Memory B cell (primary cell): ENCODE measurements at places on chromosomes 12 and 14.

GRCh38 chr12:32390572-32391219 is 8.7 kb upstream of the FGD4 start:
- no peak for DNase-seq

DNA sequence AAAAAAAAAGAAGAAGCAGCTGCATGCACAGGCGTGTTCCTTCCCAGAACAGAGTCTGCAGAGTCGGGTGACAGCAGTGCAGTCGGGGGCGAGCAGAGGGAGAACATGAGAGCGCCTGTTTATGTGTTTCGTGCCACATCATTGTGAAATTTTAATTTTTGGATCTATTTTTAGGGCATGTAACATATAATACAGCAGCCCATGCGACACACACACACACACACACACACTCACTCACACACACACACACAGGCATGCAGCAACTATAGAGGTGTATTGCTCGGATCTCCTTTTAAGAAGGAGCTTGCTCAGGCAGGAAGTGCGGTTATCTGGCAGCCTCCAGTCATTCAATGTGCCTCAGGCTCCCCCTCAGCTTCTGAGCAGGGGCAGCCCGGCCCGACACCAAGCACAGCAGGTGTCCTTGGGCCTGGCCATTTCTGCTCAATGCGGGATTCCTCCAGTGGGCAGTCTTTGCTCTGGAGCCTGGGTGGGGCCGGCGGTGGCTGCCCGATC is 71.8 kb downstream of the ZNF664 start:
- no peak for DNase-seq

DNA sequence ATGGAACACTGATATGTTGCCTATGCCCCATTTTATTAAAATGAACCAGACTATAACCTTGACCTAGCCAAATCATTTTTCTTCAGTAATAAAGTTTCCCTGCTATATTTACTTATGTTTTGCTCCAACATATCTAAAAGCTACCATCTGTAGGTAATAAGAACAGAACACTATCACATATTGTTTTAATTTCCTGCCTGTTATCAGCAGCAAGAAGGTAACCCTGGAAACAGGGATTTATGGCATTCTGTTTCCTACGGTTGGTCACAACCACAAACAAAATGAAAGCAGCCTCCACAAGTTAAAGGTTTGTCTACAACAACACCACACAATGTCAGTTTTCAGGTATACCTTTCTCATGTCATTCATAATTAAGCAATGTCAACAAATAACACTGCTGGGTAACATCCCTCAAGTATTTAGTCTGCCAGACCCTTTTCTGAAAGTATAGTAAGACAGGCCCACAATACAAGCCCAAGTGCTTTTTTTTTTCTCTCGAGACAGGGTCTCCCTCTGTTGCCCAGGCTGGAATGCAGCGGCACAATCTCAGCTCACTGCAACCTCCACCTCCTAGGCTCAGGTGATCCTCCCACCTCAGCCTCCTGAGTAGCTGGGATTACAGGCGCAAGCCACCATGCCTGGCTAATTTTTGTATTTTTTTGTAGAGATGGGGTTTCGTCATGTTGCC is 25.5 kb downstream of the GCH1 start:
- DNase-seq = no peak

DNA sequence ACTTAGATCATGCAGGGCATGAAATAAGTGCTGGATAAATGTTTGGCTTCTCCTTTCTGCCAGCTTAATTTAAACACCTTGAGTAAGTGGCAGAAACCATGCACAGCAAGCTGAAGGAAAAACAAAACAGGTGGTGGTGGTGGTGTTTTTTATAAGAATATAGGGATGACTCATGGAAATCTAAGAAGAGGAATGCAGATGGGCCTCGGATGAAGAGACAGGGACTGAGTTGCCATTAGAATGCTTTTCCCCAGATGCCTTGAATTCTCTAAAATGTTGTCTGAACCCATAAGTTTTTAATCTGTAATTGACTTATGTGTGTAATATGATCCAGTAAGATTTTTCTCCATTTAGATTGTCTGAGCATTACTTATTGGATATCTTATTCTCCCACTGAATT is 93.1 kb upstream of the ZDHHC17 start:
- no peak for DNase-seq

- DNase-seq = no peak
Observed at GRCh38 chr12:76890151-76891143, 11.6 kb upstream of the CSRP2 start.

DNA sequence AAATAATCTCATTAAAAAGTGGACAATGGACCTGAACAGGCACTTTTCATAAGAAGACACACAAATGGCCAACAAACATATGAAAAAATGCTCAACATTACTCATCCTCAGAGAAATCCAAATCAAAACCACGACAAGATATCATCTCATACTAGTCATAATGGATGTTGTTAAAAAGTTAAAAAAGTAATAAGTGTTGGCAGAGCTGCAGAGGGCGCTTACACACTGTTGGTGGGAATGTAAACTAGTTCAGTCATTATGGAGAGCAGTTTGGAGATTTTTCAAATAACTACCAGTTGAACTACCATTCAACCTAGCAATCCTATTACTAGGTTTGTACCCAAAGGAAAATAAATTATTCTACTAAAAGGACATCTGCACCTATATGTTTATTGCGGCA is 47.2 kb downstream of the FOXG1 start:
- DNase-seq = no peak

- DNase-seq = no peak
Observed at GRCh38 chr12:4133636-4134447, 139.7 kb upstream of the CCND2 start.

GRCh38 chr12:4745249-4745648 is 25.0 kb downstream of the GALNT8 start:
- no peak for DNase-seq

- DNase-seq = no peak
Observed at GRCh38 chr14:92563359-92563758, 49.8 kb downstream of the RIN3 start.

GRCh38 chr14:96934638-96935330 is 137.6 kb downstream of the VRK1 start:
- DNase-seq = no peak

GRCh38 chr14:75559451-75560222 is 18.8 kb upstream of the FLVCR2 start:
- no peak for DNase-seq

GRCh38 chr12:108310489-108310888 is 28.6 kb downstream of the CMKLR1 start:
- no peak for DNase-seq

GRCh38 chr14:41570415-41571155 is 36.1 kb upstream of the LRFN5 start:
- DNase-seq = no peak

- no peak for DNase-seq
Observed at GRCh38 chr12:77130193-77130592, 64.8 kb upstream of the E2F7 start.

DNA sequence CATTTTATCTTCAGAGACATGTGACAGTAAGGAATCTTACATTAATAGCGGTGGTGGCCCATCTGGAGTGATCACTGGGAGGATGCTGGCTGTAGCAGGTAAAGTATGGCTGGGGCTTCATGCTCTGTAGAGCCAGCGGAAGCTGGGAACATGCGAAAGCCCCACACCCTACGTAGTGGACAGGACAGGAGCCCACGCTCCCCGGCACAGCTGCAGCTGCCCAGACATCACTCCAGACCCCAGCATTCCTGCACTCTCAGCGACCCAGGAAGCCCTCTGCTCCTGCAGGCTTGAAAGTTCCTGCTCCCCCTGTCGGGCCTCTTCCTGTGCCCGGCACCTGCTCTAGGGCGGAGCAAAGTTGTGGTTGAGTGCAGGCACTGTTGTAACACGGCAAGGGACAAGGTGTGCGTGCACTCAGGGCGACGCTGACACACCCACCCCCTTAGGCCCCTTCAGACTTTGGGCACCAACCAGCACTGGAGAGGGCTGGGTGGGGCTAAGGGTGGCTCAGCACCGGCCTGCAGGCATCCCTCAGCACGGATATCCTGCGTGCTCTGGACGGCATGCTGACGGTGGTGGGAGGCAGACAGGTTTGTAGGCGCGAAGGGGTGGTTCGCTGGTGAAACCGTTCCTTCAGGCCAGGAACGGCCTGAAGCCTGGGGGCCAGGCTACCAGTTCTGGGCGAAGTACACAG is 568.3 kb downstream of the FSCB start:
- no peak for DNase-seq

- DNase-seq = no peak
Observed at GRCh38 chr12:60014436-60014835, 418.6 kb downstream of the SLC16A7 start.

- DNase-seq = no peak
Observed at GRCh38 chr12:49923880-49924556, 20.3 kb upstream of the FAIM2 start.

DNA sequence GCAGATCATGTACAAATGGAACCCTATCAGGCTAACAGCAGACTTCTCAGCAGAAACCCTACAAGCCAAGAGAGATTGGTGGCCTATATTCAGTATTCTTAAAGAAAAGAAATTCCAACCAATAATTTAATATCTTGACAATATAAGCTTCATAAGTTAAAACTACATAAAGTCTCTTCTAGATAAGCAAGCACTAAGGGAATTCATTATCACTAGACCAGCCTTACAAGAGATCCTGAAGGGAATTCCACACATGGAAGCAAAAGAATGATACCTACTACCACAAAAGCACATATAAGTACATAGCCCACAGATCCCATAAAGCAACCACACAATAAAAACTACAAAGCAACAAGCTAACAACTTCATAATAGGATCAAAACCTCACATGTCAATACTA is 60.4 kb upstream of the SCAF11 start:
- no peak for DNase-seq

DNA sequence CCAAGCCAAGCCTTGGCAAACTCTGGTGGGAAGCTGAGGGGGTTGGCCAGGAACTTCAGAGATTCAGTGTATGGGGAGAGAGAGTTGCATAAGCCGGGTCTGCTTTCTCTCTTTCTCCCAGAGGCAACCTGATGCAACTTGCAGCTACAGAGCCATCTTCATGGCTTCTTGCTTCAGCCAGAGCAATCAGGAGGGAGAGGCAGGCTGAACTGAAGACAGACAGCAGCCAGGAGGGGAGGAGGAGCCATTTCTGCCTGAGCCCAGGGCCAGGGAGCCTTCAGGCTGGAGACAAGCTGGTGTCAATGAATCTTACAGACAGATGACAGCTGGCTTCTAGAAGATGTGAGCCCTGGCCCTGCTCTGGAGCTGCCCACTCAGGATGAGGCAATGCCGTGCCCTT is 18.7 kb downstream of the NPC2 start:
- no peak for DNase-seq

- DNase-seq = peak; percentile 37
Observed at GRCh38 chr12:7130701-7131501, 730 bp downstream of the CLSTN3 start.

GRCh38 chr12:48189331-48190125 is 6.1 kb downstream of the CCDC184 start:
- peak; percentile 67 for DNase-seq

DNA sequence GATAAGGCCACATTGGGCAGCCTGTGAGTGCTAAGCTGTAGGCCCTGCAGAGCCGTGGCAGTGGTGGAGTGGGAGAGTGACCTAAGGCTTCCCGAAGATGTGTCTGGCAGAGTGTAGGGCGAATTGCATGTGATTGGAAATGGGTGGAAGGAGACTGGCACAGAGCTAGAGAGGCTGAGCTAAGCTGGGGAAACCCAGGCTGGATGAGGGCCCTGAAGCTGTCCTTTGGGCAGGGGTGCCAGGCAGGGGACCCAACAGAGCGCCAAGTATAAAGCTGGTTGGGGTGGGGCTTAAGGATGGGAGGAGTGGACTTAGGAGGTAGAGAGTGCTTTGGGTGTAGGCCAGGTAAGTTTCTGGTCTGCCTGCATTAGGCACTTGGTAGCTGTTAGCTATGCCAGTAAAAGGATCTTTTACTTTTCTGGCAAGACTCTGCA is 47.9 kb downstream of the WDR20 start:
- no peak for DNase-seq

DNA sequence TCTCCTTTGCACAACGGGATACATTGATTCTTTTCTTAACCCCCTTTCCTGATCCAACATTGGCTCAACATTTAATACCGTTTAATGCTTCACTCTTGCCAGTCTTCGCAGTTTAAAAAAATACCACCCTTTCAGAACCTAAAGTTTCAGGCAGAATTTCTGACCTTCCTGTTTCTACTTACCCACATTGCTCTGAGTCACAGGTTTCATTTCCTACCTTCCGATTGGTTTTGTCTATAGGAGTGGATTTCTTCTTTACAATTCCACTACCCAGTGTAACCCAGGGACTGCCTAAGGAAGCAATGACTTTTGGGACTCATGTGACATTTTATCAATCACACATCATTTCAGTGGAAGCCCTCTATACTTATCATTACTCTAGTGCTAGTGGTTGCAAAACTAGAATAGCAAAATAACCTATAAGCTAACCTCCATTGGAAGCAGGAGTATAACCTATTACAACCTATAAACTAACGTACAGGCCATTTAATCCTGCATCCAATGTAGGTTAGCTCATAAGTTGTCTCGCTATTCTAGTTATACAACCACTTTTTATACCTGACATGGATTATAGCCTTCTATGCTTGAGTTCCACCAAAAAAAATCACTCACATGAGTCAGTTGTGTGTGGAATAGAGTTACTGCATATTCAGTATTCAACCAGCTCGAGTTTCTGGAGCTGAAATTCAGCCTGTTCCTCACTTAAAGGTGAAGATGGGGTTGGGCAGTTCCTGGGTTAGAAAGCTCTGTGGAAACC is 64.9 kb upstream of the KITLG start:
- DNase-seq = no peak
